ENCODE measurements at places on chromosomes 2 and 18. TPM values are rescaled to one million over a fixed set of nuclear protein-coding genes. Genes with fewer than 3 reads are reported as not detected.

CD207 gene
- total RNA-seq = not detected

- no peaks in the 10 kb centered on the region for H3K27me3 ChIP-seq
- H3K4me3 ChIP-seq = no peak overlapping the region
- H3K4me1 ChIP-seq = no peaks in the 10 kb centered on the region
- no peaks in the 10 kb centered on the region for H3K36me3 ChIP-seq
- no peak overlapping the region for H3K27ac ChIP-seq
- DNase-seq = no peak
Measured at GRCh38 chr2:66334237-66335029, 100.5 kb upstream of the MEIS1 start.

- H3K4me1 ChIP-seq = no peaks in the 10 kb centered on the region
- no peak overlapping the region for H3K27ac ChIP-seq
- no peak overlapping the region for H3K4me3 ChIP-seq
Measured at GRCh38 chr18:22044474-22045220, 124.7 kb upstream of the GATA6 start.

COL4A4 gene
- total RNA-seq = not detected

GRCh38 chr2:18339326-18339725 is 221.1 kb downstream of the RDH14 start:
- no peak for DNase-seq
- no peak overlapping the region for H3K4me3 ChIP-seq
- H3K27me3 ChIP-seq = peaks cover 2% of the 10 kb centered on the region
- H3K4me1 ChIP-seq = no peaks in the 10 kb centered on the region

DNA sequence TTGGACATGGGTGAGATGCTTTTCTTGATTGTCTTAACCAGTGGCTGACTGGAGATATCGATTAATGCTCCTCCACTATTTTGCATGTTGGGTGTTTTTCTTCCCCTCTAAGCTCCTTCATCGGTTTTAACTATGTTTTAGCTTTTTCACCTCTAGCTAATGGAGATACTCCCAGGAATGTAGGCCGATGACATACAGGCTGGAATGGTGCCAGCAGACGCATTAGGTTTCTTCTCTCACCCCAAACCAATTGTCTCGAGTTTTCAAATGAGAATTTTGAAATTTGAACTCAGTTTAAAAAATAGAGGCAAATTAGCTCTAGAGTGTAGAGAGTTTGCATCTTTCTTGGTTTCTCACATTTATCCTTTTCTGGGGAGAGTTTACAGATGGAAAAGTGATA is 247.6 kb downstream of the RPRM start:
- no peak overlapping the region for H3K4me3 ChIP-seq
- no peaks in the 10 kb centered on the region for H3K4me1 ChIP-seq
- H3K27ac ChIP-seq = no peak overlapping the region
- H3K36me3 ChIP-seq = no peaks in the 10 kb centered on the region
- DNase-seq = no peak
- no peaks in the 10 kb centered on the region for H3K27me3 ChIP-seq
